ENCODE measurements at places on chromosomes 12 and 14.
A peak's percentile ranks its signal among the peaks of the same experiment; 100 is the strongest.

DNA sequence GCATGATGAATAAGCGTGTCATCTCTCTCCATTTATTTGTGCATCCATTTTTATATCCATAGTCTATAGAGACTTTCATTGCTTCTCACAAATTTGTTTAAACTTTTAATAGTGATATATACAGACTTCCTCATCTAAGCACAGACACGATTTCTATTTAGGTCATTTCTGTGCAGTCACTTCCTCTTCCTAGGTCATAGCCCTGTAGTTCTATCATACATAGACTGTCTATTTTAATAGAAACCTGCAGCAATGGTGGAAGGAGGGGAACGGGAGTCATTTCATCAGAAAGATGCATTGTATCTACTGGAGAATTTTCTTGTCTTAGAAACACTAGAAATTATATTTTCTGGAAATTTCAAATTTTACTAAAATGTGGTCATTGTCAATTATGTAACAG is 133.4 kb upstream of the FGD4 start:
- DNase-seq, result no peak
- peaks cover 13% of the 10 kb centered on the region for H3K4me1 ChIP-seq
- H3K27me3 ChIP-seq, result no peaks in the 10 kb centered on the region
- H3K27ac ChIP-seq, result peak overlapping the region; percentile 19
- H3K36me3 ChIP-seq, result peaks cover 4% of the 10 kb centered on the region
- H3K4me3 ChIP-seq, result no peak overlapping the region

GRCh38 chr14:89382901-89383845 is 33.9 kb downstream of the FOXN3 start:
- H3K27ac ChIP-seq, result peak overlapping the region; percentile 28
- H3K4me1 ChIP-seq, result peaks cover 28% of the 10 kb centered on the region
- H3K36me3 ChIP-seq, result peaks cover 53% of the 10 kb centered on the region
- H3K4me3 ChIP-seq, result no peak overlapping the region

GRCh38 chr12:9961106-9961505 is 10.1 kb upstream of the CLEC12A start:
- no peak overlapping the region for H3K4me3 ChIP-seq
- H3K4me1 ChIP-seq, result peaks cover 27% of the 10 kb centered on the region
- no peak for DNase-seq
- no peak overlapping the region for H3K27ac ChIP-seq
- H3K27me3 ChIP-seq, result no peaks in the 10 kb centered on the region

- H3K4me3 ChIP-seq, result no peak overlapping the region
- no peaks in the 10 kb centered on the region for H3K27me3 ChIP-seq
- H3K4me1 ChIP-seq, result no peaks in the 10 kb centered on the region
- DNase-seq, result no peak
Observed at GRCh38 chr14:42664190-42664589, 1057.5 kb downstream of the LRFN5 start.

DNA sequence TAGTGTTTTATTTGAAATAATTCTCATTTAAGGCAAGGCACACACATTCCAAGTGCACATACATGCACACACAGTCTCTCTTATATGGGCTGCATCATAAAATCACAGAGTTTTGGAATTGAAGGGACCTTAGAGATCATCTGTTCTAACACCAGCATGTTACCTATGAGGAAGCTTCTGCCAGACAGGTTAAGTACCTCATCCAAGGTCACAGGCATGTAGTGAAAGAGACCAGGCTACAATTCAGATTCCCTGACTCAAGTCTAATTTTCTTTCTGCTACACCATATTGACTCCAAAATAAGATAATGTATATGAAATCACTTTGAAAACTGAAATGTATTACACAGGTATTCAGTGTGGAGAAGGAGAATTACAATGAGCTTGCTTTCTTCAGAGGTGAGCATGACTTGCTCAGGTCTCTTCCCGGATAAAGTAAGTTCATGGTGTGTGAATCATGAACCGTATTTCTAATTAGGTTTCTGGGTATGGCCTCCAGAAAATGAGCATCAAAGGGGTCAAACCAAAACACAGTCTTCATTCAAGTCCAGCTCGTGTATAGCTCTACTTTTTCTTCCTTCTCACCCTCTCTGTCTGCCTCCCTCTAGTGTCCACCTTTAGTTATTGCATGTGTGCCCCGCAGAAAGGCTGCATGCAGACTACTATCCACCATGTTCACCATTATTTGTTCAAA is 411.9 kb downstream of the FUT8 start:
- no peaks in the 10 kb centered on the region for H3K27me3 ChIP-seq
- H3K4me1 ChIP-seq, result peaks cover 9% of the 10 kb centered on the region
- DNase-seq, result peak; percentile 51
- peak overlapping the region; percentile 39 for H3K27ac ChIP-seq
- H3K4me3 ChIP-seq, result no peak overlapping the region

DNA sequence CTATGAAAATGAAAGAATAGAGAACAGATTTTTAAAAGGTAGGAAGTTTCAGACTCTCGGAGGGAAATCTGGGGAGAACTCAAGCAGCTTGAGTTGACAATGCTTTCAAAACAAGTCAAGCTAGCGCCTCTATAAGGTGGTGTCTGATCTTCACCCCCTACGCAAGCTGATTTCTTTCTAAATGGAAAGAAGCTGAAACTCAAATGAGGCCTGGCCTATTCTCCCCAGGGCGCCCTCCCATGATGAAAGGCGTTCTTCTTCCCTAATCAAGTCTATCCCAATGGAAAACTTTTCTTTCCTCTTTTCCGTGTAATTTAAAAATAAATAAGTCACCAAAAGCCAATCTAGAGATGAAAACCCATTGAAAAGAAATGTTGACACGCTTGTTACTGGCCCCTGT is 20.6 kb downstream of the PTHLH start:
- no peak overlapping the region for H3K4me3 ChIP-seq
- no peaks in the 10 kb centered on the region for H3K4me1 ChIP-seq
- DNase-seq, result no peak
- H3K27ac ChIP-seq, result no peak overlapping the region
- no peaks in the 10 kb centered on the region for H3K36me3 ChIP-seq

- H3K4me3 ChIP-seq, result no peak overlapping the region
- no peak for DNase-seq
- no peaks in the 10 kb centered on the region for H3K4me1 ChIP-seq
- no peak overlapping the region for H3K27ac ChIP-seq
- H3K36me3 ChIP-seq, result no peaks in the 10 kb centered on the region
- H3K27me3 ChIP-seq, result no peaks in the 10 kb centered on the region
Observed at GRCh38 chr12:127819056-127819455, 447.9 kb upstream of the TMEM132C start.
